Urinary bladder (tissue), 4 donors: ENCODE measurements at places on chromosomes 16 and 17. TPM values are rescaled to one million over a fixed set of nuclear protein-coding genes. Genes with fewer than 3 reads are reported as not detected.

ITGA2B gene
- polyA plus RNA-seq: 0.56 TPM

NOTUM gene
- polyA plus RNA-seq: 2.5 TPM

DNA sequence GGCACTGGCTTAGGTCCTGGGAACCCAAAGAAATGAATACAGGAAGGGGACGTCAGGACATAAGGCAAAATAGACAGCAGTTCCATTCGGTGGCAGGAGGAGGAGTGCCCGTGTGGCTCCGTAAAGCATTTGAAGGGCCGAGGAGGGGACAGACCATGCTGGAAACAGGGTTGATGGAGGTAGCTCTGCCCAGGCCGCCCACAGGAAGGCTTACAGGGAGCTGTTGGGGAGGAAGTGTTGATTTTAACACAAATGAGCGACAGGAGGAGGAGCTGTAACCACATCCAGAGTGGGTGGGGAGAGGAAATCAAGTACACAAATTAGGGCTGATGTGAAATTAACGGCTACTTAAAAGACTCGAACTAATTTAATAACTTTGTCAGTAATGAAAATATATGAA, 54.6 kb downstream of the RBFOX3 start:
- no peak for DNase-seq

CLEC18B gene
- 0.29 TPM for polyA plus RNA-seq
